Erythroblast (primary cell): ENCODE measurements at places on chromosomes 12 and 14.
A peak's percentile ranks its signal among the peaks of the same experiment; 100 is the strongest.

DNA sequence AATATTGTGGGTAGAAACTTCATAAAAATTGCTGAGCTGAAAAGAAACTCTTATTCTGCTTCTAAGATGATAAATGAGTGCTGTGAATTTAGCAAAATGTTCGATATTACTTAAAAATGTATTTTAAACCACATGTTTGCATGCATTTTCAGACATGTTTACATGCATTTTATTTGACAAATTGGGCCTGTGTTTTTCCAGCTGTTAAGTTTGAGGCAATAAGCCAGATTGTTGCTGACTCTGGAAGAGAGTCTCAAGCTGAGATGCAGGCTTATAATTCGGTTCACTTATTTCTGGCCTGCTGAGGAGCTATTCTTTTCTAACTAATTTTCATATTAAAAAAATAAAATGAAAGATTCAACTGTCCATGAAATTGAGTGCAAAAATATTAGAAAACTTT lies 110.1 kb downstream of the SYNE2 start:
- DNase-seq = no peak

DNA sequence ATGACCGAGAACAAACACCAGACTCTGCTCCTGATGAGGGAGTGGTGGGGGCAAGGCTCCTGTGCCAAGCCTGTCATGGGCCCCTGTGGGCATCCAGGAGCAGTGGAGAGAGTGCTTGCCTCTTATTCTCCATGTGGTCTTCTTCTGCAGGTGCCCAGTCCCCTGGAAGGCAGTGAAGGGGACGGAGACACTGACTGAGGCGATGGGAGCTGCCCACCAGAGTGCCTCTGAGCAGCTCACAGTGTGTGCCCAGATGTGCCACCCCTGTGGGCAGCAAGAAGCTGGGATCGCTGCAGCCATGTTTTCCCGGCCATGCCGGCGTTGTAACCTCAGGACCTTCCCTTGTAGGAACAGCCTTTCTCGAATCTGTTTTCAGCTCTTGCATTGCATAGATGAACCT lies 6.4 kb upstream of the EP400 start:
- DNase-seq = no peak

DNA sequence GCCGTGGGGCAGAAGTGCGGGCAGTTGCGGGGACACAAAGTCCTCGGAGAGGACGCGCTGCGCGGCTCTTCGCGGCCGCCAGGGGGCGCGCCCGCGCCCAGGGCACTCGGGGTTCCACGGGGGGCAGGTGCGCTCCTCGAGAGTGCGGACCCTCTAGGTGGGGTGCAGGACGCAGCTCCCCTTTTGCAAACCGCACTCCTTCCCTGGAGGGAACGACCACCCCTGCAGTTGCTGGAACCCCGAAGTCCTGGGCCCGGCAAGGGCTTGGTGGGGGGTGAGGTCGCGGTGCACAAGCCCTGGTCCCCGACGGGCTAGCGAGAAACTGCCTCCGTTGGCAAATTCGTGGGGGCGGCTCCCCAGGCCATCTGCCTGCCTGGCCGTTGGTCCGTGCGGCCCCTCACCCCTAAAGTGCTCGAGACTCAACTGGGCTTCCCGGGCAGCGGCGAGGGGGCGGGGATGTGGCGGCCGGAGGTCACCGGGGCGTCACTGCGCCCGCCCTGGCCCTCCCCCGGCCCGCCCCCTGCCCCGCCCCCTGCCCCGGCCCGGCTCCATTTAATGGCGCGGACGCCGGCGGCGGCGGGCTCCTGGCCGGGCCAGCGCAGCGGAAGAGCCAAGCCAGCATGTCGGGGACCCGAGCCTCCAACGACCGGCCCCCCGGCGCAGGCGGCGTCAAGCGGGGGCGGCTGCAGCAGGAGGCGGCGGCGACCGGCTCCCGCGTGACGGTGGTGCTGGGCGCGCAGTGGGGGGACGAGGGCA lies at the start of gene ADSS1:
Gene ADSS1 (plus strand): TSS at position 579 of the 756 bp plus-strand sequence. CDS start 42 bp downstream, at position 621.
- DNase-seq = peak; percentile 67

DNA sequence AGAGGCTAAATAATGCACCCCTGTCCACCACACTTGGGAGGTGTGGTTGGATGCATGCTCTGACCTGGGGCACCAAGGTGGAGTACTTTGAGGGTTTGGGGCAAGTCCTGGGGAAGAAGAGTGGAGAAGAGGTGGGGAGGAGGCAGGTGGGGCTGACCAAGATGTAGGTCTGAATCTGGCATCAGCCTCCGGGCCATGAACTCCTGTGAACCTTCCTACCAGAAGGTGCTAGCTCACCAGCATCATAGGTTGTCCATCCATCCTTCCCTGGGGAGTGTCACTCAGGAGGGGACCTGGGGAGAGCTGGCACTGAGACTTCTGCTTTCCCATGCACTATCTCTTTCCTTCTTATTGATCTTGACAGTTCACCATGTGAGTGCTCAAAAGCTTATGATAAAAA lies 13.6 kb upstream of the EMP1 start:
- no peak for DNase-seq

DNA sequence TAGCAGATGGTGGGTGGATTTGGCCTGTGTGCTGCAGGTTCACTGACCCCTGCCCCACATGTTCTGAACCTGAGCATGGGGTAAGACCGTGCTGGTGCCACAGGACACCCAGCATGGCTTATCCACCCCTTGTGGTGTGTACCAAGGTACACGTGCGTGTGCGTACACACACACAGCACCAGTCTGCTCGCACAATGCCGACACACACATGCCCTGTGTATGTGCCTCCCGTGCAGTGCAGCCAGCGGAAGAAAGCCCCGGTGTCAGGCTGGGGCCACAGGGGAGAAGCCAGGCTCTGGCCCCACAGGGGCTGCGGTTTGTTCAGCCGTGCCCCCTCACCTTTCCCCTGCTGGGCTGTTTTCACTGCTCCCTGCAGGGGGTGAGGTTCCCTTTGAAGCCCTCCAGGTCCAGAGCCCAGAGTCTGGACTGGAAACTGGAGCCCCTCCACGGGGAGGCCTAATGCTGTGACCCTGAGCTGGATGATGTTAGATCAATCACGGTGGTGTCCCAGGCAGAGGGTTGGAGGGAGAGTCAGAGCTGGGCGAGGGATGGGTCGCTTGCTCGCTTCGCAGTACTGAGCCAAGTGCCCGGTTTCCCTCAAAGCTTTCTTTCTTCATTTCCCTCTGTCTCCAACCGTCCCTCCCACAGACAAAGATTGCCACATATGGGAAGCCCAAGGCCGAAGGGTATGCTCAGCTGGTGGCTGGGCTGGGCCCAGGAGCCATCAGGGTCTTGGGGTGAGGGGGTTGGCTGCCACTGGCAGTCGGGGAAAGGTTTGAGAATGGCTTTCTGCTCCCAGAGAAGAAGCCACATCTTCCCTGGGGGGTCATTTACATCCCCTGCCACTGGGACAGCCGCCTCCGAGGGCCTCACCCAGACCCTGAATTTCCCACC lies 6.2 kb downstream of the DTX1 start:
- no peak for DNase-seq

GRCh38 chr12:87513536-87514280 lies 515.5 kb downstream of the C12orf50 start:
- no peak for DNase-seq

- peak; percentile 71 for DNase-seq
These were observed 14.6 kb upstream of the NR4A1 start for GRCh38 chr12:52036587-52037171.

DNA sequence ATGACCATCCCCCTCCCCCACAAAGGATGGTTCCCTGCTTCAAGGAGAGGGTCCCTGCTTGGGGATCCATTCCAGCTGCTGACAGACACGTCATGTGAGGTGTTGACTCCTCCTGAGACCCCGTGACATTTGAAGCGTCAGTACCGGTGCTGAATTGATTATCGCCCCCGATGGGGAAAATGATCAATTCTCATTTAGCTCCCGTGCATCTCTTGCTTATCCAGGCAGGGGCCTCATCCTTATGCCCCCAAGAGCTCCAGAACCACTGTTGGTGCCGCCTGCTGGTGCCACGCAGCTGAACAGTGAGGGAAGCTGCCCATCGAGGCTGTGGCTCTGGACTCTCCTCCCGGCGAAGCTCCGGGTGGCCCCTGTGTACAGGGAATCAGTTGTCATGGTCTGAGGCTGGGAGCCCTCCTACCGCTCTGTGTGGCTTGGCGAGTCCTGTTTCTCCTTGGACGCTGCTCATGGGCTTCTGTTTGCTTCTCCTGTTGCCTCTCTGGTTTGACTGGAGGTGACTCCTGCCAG lies 4.6 kb downstream of the KIF26A start:
- DNase-seq = no peak

GRCh38 chr12:14772946-14773345 lies 30.3 kb downstream of the WBP11 start:
- no peak for DNase-seq

DNA sequence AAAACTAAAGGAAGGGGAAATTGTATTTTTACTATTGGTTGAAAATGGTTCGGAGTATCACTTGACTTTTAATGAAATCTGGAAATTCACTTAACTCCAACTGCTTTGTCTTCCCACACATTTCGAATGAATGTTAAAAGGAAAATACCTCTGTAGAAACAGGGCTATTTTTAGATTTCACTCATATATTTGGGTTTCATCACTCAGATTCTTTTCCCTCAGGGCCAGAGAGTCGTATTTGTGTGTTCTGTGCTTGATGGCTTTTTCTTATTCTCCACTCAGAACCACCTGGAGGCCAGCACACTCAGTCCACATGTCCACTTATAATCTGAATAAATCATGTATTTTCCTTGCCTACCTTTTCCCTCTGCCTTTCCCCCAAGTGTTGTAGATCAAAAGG lies 40.0 kb downstream of the DAAM1 start:
- DNase-seq = no peak

DNA sequence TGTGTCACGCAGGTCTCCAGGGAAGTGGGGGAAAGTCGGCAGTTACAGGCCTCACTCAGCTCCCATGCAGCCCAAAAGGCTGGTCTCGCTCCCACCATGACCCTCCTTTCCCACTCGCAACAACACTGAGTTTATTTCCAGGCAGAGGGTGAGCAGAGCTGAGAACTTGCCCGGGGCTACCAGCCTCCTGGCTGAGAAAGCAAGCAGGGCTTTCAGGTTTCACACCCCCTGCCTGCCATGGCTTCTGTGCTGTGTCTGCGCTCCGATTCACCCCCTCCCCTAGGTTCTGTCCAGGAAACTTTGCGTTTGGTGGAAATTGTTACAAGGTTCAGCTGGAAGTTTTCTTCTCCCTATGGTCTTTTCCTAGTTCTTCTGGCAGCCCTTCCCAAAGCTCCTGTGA lies 17.1 kb downstream of the OR10G2 start:
- no peak for DNase-seq

GRCh38 chr14:55332654-55333570 lies 61.7 kb downstream of the FBXO34 start:
- DNase-seq = peak; percentile 91

DNA sequence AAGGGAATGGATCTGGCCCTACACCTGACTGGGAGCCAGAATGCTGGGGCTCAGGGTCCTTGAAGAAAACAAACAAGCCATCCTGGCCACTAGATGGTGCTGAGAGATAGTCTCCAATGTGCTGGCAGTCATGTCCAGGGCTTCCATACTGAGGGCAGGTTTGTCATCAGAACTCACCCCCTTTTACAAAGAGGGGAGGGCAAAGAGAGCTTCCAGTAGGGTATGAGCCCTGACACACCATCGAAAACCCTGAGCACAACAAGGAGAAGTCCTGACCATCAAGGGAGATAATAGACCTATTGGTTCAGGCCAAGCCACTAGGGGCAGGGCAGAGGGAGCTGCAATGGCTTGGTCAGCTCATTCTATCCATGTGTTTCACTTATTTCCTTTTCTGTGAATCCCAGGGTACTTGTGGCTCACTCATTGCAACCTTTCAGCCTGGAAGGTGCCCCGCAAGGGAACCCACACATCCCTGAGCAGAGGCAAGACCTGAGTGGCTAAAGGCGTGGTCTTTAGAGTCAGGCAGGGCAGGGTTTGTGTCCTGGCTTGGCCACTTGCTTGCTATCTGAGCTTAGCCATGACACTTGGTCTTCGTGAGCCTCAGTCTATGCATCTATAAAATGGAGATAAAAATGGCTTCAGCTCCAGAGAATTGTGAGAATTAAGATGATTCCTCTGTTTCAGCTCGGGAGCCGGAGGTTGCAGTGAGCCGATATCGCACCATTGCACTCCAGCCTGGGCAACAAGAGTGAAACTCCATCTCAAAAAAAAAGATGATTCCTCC lies 6.2 kb upstream of the PLEKHH1 start:
- DNase-seq = peak; percentile 50

- DNase-seq = no peak
These were observed 52.2 kb downstream of the SSH1 start for GRCh38 chr12:108805136-108805535.

- peak; percentile 50 for DNase-seq
These were observed 187.2 kb upstream of the NEDD1 start for GRCh38 chr12:96719660-96720362.

- DNase-seq = peak; percentile 24
These were observed 87.9 kb downstream of the VCPKMT start for GRCh38 chr14:50028458-50028857.
